ENCODE measurements at places on chromosomes 2 and 18.
A peak's percentile ranks its signal among the peaks of the same experiment; 100 is the strongest.

DNA sequence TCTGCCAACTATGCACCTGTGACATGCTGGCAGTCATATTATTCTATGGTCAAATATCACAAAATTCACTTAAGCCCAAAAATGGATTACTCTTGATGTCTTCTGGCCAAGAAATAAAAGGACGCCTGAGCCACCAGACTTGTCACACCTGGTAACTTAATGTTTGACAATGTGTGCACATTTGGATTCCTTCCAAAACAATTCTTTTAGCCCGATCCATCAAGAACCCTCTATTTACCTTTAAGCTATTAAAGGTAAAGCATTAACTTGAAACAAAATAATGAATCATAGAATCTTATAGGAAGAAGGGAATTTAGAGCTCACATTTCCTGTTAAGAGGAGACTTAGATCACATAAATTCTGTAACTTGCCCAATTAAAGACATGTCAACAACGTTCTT, 46.5 kb upstream of the NFU1 start:
- DNase-seq = no peak

DNA sequence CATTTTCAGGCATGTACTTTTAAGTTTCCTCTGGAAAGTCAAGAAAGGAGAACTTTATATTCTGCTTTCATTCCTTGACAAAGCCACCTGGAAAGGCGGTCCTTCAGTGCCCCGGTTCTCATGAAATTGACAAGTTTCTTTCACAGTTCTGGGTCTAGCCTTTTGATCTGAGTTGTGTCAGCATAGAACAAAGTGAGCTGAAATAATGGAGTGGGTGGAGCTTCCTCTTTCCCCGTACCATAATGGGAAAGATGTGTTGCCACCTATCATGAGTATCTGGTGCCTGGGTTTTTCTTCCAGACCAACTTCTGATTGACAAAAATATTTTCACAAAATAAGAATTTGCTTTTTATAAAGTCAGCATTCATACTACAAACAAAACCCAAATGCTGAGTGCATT, 49.3 kb downstream of the PTRHD1 start:
- no peak for DNase-seq

- DNase-seq = no peak
Measured at GRCh38 chr2:127056086-127056485, 50.9 kb downstream of the BIN1 start.

DNA sequence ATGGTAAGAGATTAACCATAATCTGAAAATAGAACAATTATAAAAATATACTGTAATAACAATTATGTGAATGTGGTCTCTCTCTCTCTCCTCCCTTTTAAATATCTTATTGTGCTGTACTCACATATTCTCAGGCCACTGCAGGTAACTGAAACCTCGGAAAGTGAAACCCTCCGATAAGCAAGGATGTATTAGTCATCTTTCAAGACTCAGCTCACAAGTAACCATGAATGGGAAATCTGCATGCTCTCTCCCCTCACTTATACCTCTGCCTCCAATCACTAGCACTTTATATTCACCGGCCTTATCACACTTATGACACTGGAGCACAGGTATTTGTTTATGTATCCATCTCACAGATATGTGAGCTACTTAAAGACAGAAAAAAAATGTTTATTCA, 139.7 kb downstream of the LRP2 start:
- DNase-seq = no peak

GRCh38 chr2:120791962-120792297, 56.3 kb downstream of the GLI2 start:
- DNase-seq = no peak

DNA sequence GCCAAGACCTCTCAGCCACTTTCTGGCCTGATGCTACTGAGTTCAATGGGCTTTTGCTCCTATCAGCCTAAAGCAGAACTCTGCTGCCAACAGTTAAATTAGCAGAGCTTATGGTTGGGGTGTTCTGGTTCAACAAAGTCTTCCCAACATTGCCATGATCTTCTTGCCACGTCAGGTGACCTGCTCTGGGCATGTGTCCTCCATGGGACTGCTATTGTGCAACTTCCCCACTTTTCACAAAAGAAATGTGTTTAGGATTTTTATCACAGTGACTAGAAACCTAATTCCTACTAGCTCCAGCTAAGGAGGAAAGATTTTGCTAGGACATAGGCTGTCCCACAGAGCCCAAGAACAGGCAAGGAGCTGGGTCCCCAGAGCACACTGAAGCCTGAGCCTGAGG, 56.4 kb downstream of the ALK start:
- no peak for DNase-seq

DNA sequence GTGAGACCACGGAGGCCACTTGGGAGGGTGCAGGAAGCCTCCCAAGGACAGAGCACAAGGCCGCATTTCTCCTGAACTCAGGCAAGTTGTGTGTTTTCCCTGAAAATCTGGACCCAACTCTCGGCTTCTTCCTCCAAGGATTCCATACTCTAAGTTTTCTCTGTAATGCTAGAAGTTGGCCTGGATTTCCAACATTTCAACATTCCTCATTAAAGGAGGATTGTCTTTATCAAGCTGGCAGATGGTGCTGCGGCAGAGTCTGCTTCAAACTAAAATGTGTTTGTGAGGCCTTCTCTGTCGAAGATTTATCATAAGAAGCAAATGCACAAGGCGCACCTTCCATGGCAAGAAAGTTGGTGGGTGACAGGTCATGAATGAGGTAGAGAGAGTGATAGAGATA, 94.4 kb upstream of the SATB2 start:
- DNase-seq = no peak

- DNase-seq = no peak
Measured at GRCh38 chr2:205352593-205352992, 329.7 kb upstream of the NRP2 start.

DNA sequence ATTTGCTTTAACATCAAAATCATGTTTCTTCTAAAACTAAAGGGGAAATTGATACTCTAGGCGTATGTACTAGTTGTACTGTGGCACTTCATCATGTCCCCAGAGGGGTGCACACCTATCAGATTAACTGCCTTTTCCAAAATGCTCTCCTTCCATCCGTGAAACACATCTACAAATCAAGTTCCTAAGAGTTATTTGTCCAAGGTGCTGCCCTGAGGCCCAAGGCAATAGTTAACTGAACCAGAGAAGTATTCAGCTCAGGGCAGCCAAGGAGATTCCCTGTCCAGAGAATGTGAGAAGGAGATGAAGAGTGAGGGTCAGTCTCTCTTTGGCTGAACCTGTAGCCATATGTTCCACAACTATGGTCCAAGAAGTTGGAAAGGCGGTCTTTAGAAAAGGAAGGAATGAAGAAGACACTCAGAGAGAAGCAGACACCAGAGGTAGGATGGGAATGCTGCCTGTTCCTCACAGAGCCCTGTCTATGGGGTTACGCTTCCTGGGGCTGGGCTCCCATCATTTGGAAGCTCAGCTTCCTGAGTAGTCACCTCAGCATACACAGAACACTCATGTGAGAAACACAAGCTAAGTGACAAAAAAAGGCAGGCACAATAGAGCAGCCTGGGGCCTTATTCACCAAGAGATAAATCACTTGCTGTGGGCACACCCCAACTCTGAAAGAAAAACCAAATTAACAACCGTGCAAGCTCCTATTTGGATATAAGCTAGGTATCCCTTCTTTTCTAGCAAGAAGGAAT, 55.6 kb downstream of the ANKRD44 start:
- DNase-seq = no peak

- DNase-seq = no peak
Measured at GRCh38 chr2:64448041-64448426, 5.9 kb upstream of the LGALSL start.

GRCh38 chr2:17758118-17758517, 4.2 kb downstream of the GEN1 start:
- no peak for DNase-seq

DNA sequence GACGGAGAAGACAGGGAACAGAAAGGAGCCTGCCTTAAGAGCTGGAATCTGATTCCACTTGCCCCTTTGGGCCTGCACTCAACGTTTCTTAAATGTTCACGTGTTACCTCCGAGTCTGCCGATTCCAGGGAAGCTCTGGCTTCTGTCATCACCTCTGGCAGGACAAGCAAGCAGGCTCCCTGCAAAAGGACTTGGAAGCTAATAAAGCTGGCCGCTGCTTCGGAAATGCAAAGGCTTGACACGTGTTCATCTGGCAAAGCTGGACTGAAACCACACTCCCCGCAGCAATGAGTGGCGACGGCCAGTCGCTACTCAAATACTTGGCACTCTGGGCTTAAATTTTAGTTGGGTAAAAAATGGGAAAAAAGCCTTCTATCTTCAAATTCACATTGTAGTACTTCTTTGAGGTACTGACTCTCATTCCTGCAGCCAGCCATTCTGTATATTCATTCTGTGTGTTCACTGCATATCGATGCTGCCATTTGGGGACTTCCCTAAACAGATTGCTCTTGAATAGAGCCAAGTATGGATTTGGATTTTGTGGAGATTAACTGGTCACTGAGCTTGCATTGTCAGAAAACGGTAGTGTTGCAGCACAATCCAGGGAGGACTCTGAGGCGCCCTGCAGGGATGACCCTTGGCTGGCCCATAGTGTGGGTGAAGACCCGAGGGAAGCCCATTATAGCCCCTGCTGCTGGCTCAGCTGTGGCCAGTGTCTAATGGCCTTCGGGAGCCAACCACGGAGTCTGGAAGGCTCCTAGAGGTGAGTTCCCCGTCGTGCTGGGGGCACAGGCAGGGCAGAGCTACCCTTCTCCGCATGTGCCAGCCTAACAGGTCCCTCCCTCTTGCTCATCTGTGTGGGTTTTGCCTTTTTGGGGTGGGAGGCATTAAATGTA, 231.5 kb downstream of the PRKCE start:
- DNase-seq = no peak

- DNase-seq = no peak
Measured at GRCh38 chr18:78703291-78703690, 276.3 kb upstream of the SALL3 start.

GRCh38 chr18:74204526-74205152, 56.3 kb downstream of the TIMM21 start:
- DNase-seq = no peak

DNA sequence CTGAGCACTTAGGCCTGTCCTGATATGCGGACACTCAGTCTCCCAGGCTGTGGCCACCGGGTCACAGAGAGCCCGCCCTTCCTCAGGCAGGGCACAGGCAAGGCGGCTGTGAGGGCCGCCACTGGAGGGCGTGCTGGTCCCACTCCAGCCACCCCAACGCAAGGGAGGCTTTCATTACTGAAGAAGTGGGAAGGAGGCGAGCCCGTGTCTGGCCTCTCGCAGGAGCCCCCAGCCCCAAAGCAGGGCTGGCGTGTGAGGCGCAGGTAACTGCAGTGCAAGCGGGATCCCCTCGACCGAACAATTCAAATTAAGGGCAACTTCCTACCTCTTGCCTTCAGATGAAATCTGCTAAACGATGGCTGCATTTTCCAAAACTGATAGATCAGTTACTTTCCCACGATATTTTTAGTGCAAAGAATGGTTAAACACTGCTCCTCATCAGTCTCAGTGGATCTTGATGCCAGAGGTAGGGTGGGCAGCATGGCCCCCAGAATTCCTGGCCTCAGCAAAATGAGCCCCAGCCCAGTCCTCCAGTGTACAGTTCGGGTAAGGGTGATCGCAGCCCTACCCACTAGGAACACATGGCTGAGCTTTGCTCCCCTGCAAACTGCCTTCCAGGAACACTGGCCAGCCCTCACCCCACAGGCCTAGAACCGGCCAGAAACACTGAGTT, 97.2 kb downstream of the SEPTIN10 start:
- DNase-seq = no peak

DNA sequence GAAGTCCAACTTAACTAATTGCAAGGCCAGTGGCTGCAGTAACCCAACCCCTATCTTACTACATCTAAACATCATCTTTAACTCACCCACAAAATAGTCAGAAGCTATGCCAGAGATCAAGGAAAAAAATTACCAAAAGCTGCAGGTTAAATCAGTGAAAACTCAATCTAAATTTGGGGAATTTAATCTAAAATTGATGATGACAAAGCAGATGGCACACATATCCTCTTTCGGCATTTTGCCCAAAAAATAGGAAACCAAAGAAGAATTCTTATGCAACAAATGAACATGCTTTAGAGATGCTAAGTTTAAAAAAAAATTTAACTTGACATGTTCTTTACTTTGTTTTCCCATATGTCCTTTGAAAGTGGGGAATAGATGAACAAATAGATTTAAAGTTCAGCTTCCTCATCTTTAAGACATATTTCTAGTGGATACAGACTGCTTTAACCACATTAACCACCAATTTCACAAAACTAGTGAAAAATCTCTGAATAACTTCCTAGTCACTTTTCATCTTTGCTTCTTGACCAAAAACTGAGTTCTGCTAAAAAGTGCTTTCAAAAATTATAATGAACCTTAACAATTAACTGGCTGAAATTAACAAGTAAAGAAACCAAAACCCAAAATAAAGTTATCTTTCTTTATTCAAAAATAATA, 74.3 kb upstream of the CCDC150 start:
- DNase-seq = no peak

GRCh38 chr18:49716035-49716434, 97.3 kb downstream of the ACAA2 start:
- no peak for DNase-seq

- DNase-seq = no peak
Measured at GRCh38 chr2:119929537-119929936, 83.3 kb upstream of the EPB41L5 start.

DNA sequence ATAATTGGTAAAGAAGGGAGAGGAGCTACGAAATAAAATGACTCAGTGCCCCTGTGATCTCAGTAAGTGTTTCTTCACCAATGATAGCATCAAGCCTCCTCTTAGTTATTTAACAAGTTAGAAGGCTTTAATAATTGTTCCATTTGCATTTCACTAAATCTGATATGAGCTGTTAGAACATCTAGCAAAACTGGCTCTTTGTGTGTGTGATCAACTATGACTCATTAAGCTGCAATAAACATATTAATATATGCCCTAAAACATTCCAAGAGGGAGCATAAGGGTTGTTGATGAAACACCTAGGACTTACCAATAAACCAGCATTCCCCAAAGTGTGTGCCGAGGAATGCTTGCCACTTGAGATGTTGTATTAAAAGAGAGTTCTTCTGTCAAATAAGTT, 115.2 kb downstream of the OSBPL6 start:
- DNase-seq = no peak

- peak; percentile 24 for DNase-seq
Measured at GRCh38 chr2:84458551-84459017, 496 bp downstream of the SUCLG1 start.
